ENCODE measurements at places on chromosomes 2 and 18.

GRCh38 chr2:24919506-24920097 is 435 bp downstream of the ADCY3 start:
- no peak for DNase-seq

DNA sequence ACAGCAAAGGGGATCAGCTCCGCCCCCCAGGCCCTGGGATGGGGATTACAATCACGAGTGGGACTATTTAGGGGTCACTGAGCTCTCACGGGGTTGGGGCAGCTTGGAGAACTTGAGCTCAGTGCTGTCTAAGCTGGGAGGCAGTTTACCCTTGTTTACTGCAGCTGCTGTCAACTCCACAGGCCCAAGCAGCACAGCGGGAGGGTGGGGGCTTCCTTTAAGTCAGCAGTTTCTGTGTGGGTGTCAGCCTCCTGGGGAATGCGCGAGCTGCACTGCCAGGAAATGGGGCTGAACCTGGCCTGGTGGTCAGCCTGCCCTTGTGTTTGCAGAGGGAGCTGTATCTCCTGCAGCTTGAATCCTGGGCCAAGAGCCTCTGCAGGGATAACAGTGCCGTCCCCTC is 29.8 kb downstream of the TOGARAM2 start:
- no peak for DNase-seq

- DNase-seq = no peak
Measured at GRCh38 chr18:9712611-9713010, 4.5 kb downstream of the RAB31 start.

GRCh38 chr2:38763228-38763627 is 12.1 kb upstream of the SRSF7 start:
- DNase-seq = no peak

GRCh38 chr18:23380817-23381216 is 72.3 kb upstream of the RIOK3 start:
- no peak for DNase-seq
